ENCODE measurements at places on chromosomes 4 and X.

- no peak for DNase-seq
Measured at GRCh38 chr4:158729716-158730559, 6.7 kb upstream of the PPID start.

GRCh38 chrX:29962061-29962460 lies 253.3 kb upstream of the MAGEB2 start:
- DNase-seq, result no peak

DNA sequence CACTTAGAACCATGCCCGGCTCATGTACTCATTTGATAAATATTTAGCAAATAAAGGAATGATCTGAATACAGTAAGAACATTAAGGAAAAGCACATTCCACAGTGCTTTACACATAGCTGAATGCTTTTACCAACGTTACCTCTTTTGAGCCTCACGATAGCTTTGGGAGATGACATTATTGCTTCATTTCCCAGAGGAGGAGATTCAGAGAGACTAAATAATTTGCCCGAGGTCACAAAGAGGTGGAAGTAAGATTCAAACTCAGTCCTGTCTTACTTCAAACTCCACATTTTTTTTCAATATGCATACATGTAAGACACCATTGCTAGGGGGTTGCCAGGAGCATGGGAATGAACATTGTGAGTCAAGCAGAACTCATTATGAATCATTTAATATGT lies 538.5 kb downstream of the BCOR start:
- DNase-seq, result no peak

GRCh38 chr4:147578051-147578476 lies 39.1 kb upstream of the TMEM184C start:
- no peak for DNase-seq

- no peak for DNase-seq
Measured at GRCh38 chr4:104901438-104901837, 245.2 kb upstream of the TET2 start.

DNA sequence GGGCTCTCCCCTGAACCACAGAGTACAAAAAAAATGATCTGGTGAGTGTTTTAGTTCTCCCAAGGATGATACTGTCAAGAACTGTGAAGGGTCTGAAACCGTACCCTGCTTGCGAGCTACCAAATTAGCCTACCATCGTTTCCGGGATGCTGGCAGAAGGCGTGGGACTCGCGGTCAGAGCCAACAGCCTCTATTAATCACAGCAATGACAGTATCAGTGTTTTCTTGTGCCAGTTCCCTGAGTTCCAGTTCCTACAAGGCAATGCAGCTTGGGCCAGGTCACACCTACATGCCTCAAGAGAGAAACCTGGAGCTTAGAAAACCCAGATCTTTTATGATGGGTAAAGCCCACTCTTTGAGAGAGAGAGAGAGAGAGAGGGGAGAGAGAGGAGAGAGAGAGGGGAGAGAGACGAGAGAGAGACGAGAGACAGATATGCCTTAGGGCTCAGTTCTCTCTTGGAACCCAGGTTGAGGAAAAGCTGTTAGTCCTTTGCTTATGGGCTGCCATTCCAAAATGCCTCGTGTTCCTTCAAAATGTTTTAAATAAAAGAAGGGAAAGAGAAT lies 327.8 kb downstream of the ARHGAP10 start:
- DNase-seq, result no peak

DNA sequence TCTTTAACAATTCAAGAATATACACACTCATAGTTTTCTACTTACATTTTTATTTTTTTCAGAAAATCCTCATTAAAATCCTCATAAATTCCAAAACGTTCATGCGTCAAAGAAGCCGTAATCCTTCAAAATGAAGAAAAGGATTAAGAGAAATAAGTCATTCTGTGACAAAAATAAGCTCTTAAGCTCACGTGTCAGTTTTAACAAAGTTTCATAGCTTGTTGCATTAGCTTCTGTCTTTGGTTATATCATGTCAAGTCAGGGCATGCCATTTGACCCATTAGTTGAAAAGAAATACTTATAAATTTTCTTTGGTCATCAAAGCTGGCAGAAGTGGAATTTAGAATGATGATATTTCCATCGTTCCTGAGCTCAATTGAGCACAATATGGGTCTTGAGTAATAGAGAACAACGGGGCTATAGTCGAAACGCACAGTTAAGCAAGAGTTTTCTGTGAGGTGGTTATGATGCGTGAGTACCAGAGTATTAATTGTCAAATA lies 185.2 kb upstream of the CTSO start:
- no peak for DNase-seq

- DNase-seq, result no peak
Measured at GRCh38 chrX:17579026-17579425, 158.3 kb upstream of the SCML1 start.

GRCh38 chr4:76308548-76308947 lies 2.0 kb downstream of the STBD1 start:
- DNase-seq, result no peak

DNA sequence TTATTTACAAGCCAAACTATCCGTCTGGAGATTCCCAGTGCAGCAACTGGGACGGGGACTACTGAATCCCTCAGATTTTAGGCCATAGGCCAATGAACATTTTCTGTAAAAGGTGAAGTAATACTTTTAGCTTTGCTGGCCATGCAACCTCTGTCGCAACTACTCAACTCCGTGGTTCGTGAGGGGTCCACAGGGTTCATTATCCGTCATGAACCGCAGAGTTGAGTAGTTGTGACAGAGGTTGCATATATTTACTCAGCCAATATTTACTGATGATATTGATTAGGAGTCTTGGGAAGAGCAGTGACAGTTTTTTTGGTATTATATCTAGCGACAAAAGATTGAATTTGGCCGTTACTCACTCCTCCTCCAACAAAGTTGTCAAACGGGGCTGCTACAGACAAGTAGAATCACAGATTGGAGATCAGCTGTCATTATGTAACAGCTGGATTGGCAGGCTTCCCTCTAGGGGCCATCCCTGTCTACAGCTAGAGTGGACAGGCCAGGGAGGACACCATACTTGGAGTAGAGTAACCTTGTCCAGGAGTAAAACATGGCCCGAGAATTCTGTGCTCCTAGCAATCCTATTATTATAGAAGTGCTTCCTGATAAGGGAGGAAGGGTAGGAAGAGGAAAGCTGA lies 37.2 kb upstream of the CD38 start:
- DNase-seq, result no peak

DNA sequence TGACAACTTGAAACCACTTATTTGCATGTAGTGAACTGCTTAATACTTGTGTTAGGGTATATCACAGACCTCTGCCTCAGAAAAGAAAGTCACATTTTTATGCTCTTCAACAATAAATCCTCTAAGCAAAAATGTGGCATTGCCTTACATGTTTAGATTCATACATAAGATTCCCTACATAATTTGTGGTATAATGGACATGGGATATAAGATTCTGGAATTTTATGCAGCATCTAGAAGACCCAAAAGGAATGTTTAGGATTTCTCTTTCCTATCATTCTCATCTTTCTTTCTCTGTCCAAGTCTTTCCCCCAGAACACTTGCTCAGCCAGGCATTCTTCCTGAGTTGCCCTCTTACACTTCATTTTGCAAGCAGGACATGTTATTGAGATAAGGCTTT lies 37.7 kb upstream of the TET2 start:
- DNase-seq, result no peak

DNA sequence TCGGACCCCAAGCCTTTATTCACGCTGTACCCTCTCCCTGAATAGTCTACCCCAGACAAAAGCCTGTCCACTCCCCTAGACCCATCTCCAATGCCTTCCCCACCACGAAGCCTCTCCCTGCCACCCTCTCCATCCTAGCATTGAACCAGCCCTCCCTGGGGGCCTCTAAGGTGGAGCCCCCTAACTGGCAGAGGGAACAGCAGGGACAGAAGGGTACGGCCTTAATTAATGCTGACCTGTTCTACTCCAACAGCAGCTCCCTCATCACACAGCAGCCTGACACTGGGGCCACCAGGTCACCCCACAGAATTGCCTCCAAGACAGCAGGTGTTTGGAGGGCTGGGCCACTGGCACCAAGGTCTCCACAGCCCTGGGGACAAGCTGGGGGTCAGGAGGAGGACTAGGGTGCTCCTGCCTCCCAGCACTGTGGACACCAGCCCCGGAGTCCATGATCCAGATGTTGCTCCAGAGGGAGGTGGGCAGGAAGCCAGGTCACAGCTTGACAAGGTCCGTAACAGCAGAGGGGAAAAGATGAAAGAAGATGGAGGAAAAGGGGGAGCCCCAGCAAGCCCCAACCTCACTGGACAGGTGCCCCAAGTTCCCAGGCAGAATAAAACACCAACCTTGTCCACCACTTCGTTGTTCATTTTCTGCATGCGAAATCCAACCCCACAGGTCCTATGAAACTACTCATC lies 3.7 kb downstream of the CRMP1 start:
- DNase-seq, result no peak

GRCh38 chr4:144709793-144710525 lies 64.0 kb downstream of the HHIP start:
- DNase-seq, result no peak

DNA sequence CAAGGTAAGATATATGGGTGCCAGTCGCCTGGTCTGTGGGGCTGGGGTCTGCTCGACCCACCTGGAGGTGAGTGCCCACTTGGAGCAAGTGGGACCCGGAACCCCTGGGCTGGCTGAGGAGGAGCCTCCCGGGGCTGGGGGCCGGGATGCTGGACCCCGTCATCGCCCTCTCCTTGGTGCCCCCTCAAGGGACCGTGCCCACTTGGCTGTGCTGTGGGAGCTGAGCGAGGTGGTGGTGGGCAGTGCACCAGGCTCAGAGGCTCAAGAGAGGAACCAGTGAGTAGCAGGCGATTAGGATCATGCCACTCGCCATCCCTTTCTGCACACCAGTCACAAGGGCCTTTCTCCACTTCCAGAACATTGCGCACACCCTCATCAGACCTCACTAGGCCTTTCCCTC lies 203.8 kb upstream of the PSAPL1 start:
- DNase-seq, result no peak

DNA sequence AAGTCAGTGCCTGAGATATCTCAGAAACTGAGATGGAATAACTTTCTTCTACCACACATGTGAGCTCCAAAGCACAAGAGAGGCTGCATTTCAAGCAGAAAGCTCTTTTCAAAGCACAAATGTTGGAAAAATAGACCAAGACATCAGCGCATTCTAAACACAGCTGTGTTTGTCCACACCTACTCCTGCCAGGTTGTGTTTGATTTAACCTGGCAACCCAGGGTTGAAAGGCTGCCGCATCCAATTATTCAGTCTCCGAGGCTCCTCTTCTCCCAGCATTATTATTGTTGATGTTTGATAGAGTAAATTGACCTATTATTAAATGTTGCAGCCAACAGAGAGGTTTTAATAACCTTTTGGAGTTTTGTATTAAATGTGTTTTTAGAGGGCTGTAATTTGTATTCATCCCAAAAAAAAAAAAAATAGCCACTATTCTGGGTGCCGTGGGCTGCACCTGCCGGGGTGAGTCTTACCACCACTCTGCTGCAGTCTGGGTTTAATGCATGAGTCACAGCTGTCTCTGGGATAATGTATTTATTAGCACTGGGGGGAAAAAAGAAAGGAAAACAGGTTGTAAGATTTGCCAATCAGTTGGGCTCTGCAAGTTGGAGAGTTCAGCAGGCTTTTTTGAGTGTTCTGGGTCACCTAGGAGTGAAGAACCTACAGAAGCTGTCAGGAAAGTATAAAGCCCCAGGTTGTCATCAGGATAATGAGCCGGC lies 105.2 kb upstream of the NOCT start:
- DNase-seq, result no peak

- DNase-seq, result no peak
Measured at GRCh38 chrX:1899841-1900240, 285.0 kb downstream of the ASMT start.

GRCh38 chr4:8048856-8049676 lies 109.4 kb upstream of the AFAP1 start:
- no peak for DNase-seq

- DNase-seq, result no peak
Measured at GRCh38 chr4:177413076-177413475, 29.2 kb downstream of the AGA start.

GRCh38 chr4:26331380-26331950 lies 10.7 kb downstream of the RBPJ start:
- no peak for DNase-seq

DNA sequence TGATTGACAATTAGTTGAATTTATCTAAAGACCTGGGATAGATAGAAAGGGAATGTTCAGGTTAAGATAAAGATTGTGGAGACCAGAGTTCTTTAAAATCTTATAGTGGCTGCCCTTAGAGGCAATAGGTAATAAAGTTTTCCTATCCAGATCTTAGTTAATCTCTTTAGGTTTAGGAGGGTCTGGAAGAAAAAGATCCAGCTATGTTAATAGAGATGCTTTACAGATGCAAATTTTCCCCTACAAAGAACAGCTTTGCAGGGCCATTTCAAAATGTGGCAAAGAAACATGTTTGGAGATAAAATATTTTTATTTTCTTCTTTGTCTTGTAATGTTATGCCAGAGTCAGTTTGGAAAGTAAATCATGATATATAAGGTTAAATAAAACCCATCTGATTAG lies 54.1 kb upstream of the CHIC1 start:
- DNase-seq, result no peak

GRCh38 chr4:8341691-8342090 lies 72.1 kb downstream of the HTRA3 start:
- DNase-seq, result no peak

DNA sequence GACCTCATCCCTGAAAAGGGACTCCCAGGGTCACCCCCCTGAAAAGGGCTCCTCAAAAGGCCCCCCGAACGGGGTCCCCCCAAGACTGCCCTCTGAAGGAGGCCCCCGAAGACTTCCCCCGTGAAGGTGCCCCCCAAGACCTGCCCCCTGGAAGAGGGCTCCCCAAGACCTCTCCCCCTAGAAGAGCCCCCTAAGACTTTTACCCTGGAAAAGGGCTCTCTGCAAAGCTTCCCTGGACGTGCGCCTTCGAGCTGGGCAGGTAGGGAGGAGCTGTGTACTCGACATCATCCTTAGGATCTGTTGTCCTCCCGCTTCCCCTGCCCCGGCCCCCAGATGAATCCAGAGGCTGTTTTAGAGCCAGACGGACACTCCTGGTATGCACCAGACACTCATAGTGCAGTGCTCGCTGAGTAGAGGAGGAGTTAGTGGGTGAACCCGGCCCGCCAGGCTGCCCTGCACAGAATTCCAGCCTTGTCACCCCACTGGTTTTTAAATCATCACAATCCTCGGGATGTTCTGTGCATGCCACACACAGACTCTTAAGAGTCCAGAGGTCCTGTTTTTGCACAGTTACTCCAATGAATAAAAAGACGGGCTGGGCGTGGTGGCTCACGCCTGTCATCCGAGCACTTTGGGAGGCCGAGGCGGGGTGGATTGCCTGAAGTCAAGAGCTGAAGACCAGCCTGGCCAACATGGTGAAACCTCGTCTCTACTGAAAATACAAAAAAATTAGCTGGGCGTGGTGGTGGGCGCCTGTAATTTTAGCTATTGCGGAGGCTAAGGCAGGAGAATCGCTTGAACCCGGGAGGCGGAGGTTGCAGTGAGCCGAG lies 5.7 kb upstream of the SLC25A6 start:
- DNase-seq, result no peak

- no peak for DNase-seq
Measured at GRCh38 chr4:89287945-89288344, 19.7 kb downstream of the GPRIN3 start.

GRCh38 chr4:66351761-66352160 lies 681.5 kb upstream of the EPHA5 start:
- DNase-seq, result no peak

All from stimulated activated CD4-positive, alpha-beta T cell treated with anti-CD3 and anti-CD28 coated beads, Interleukin-15, amount 100 ng/mL, for 48 hours (primary cell).